Stimulated activated CD4-positive, alpha-beta T cell treated with anti-CD3 and anti-CD28 coated beads, Interleukin-15, amount 100 ng/mL, for 1 hour (primary cell): ENCODE measurements at places on chromosomes 6 and 20.

DNA sequence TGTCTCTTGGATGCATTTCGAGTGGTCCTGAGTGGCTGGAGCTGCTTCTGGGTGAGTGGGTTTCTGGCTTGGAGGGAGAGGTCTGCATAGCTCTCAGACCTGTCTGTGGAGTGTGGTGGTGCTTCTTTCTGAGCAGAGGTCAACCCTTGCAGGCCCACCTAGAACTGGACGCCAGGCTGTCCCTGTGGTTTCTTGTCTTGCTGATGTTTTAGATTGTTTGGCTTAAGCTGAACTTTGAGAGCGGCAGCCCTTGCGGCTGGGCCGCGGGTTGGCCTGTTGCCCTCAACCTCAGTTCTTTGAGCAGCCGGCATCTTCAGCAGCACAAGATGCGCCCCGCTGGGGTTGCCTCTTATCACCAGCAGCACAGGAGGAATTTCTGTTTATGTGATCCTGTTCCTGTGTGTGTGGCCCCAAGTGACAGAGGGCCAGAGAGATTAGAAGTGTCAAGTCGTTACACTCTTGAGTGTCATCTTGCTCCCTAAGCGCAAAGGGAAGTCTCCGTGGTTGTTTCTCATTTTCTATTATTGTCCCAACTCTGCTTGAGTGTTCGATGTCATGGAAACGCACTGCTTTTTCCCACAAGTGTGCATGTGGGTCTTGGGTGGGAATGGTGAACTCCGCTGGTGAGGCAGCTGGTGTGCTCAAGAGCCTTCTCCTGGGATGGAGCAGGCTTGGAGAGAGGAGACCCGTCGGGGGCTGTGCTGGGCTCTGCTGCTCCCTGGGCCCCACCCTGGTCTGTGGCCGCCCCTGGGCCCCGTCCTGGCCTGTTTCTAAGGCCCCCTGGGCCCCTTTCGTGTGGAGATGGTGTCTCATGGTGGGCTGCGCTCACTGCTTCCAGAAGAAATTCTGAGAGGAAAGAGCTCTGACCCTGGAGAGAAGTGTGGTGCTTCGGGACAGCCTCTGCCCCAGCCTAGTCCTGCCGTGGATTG lies 20.1 kb upstream of the SLC22A1 start:
- DNase-seq, result no peak

GRCh38 chr6:126176282-126176681 lies 163.6 kb upstream of the CENPW start:
- DNase-seq, result no peak

- no peak for DNase-seq
Observed at GRCh38 chr6:10465629-10466499, 51.0 kb upstream of the TFAP2A start.

DNA sequence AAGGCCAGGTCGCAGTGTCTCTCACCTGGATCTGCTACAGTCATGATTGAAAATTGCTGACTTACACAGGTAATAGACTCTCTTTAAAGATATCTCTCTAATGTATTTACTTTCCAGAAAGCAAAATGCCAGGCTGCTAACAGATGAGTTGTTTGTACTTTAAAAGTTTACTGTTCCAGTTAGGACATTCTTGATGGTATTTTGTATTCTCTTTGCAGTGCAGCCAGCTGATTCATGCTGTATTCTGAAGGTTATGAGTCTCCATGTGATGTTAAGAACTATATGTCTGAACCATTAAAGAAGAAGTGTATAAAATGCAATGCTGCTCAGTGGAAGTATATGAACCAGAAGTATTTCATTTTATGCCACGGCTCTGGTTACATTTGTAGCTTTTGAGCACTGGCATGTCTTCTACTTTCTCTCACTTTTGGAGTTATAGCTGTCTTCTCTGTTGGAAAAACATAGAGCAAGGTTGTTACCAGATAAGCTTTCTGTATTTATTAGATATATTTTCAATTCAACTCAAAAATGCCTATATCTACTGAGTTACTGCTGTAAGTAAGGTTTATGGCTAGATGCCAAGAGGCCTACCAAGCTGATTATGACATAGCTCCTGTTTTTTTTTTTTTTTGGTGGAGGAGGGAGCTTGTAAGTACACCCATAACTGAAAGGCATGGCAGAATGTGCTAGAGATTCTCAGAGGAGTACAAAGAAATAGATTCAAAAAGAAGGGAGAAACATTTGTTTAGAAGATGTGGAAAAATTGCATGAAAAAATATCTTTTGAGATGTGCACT lies 130.5 kb upstream of the MAN1A1 start:
- no peak for DNase-seq

- no peak for DNase-seq
Observed at GRCh38 chr6:6439778-6440177, 119.3 kb upstream of the F13A1 start.

DNA sequence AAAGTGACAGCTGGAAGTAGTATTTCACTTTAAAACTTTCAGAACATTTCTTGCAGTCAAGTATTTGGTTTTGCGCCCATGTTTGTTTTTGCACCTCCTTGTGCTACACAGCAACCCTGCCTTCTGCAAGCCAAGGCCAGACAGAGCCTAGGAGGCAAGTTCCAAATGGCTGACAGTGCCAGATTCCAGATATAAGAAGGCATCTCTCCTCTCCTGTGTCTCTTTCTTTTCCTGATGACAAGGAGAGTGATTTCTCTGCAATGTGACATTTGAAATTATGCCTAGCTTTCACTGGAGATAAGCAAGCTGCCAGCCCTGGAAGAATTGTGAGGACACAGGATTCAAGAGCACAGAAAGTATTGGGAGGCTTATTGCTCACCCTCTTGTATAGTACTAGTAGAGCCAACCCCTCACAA lies 149.1 kb upstream of the TENT5A start:
- DNase-seq, result no peak

GRCh38 chr20:52494244-52494643 lies 302.7 kb upstream of the ZFP64 start:
- DNase-seq, result peak; percentile 12

DNA sequence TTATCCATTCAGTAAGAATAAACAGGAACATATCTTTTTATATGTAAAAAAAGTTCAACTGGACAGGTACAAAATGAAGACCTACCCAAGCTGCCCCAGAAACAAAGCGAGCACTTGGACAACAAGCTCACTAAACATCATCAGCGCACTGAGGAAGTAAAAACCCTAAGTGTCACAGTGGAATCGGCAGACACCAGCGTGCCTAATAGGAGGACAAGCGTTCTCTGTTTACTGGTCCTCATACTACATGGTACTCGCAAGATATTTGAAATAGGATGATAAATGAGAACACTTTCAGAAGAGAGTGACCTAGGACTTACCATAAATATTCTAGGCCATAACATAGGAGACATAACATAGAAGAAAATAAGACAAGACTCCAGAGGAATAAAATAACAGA lies 18.2 kb downstream of the MAP7 start:
- no peak for DNase-seq

GRCh38 chr6:57254055-57254717 lies 32.1 kb upstream of the RAB23 start:
- no peak for DNase-seq

DNA sequence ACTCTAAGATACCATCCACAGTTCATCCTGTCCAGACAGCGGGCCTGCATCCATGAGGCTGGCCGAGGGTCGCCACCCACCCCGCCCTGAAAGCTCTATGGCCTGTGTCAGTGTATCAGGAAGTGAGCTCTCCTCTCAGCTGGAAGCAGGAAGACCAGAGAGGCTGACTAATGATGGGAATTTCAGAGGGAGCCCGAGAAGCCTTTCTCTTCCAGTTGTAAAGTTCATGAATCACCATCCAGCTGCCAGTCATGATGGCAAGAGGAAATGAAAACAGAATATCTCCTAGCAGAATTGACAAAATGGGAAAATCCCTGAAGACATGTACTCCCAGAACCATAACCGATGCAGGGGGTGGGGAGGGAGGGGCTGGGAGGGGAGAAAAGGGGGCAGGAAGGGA lies 109.6 kb upstream of the RPS6KA2 start:
- no peak for DNase-seq

DNA sequence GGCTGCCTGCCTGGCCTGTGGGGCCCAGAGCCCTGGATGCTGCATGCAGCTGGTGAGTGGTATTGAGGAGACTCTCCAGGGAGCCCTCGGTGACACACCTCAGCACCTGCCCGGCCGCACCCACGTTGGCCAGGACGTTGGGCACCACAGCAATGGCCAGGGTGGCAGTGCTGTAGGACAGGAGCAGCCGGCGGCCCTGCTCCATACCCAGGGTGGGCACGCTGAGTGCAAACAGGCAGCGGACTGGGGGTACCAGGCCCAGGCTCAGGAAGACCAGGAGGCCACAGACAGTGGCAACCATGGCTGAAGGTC lies 4.7 kb downstream of the OCSTAMP start:
- DNase-seq, result no peak

GRCh38 chr6:1850121-1850839 lies 240.6 kb downstream of the FOXC1 start:
- DNase-seq, result no peak

- DNase-seq, result no peak
Observed at GRCh38 chr6:154404791-154405400, 48.3 kb upstream of the IPCEF1 start.

GRCh38 chr6:147508866-147509608 lies 547 bp downstream of the SAMD5 start:
- no peak for DNase-seq

DNA sequence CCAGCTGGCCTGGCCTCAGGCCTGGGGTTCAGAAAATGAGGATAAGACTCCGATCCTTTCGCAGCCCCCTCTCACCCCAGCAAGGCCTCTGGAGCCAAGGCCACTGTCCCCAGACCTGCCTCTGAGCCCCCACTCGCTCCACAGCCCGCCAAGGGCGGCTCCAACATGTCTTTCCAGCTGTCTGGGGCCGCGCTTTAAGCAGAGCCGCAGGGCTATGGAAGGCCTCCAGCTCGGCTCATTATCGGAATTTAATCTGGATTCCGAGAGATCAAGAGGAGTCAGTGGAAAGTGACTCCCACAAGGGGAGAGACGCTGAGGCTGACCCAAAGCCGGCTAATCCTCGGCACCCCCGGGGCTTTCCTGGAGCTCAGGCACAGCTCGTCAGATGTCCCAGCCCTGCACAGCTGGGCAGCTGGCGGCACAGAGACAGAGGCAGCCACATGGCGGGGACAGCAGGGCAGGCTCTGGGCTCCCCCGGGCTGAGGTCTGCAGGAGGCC lies 41.8 kb downstream of the BMP7 start:
- no peak for DNase-seq

- DNase-seq, result no peak
Observed at GRCh38 chr6:39322306-39322850, at the start of gene KCNK16. Gene KCNK16, minus strand, starts transcription at chr6:39322702. Its CDS starts 162 bp downstream, at chr6:39322540.

- DNase-seq, result no peak
Observed at GRCh38 chr6:3868544-3868943, 19.4 kb downstream of the FAM50B start.

- no peak for DNase-seq
Observed at GRCh38 chr6:137883400-137884148, 16.5 kb downstream of the TNFAIP3 start.

DNA sequence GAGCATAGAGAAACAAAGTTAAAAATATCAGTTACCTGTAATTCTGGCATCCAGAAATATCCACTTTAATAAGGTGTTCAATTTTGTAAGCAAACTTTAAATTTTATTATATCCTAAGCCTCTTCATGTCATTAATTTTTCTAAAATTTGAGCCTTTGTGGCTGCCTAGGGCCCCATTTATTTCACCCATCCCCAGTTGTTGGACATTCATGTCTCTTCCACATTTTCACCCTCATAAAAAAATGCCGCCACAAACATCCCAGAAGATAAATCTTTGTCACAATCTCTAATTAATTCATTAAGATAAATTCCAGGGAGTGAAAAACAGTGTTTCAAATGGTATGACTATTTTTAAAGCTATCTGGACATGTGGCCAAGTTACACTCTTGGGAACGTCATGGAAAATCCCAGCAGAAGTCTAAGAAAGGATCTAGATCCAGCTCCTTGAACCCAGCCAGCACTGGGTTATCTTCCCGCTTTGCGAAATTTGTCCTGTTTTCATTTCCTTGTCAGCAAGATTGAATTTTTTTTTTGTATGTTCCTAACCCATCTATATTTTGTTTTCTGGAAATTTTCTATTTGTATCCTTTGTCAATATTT lies 97.2 kb downstream of the TMEM242 start:
- no peak for DNase-seq

DNA sequence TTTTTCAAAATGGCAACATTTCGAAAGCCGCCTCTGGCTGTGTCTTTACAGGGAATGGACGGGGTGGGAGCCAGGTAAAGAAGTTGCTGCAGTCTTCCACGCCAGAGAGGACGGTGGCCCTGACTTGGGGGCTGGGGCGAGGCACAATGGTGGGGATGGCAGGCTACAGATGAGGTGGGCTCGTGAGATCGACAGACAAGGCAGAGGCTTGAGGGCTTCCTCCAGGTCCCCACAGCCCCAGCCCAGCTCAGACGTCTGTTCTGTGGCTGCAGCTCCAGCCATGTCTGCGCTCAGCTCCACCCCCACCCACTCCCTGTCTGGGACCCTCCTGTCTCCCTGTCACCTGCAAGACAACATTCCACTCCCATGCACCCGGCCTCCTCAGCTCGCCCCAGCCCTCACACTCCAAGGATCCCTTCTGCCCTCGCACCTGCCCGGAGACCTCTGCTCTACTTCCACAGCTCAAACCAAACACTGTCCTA lies 7.4 kb upstream of the C20orf144 start:
- no peak for DNase-seq

GRCh38 chr6:144150710-144151657 lies 667 bp downstream of the STX11 start:
- DNase-seq, result peak; percentile 34

DNA sequence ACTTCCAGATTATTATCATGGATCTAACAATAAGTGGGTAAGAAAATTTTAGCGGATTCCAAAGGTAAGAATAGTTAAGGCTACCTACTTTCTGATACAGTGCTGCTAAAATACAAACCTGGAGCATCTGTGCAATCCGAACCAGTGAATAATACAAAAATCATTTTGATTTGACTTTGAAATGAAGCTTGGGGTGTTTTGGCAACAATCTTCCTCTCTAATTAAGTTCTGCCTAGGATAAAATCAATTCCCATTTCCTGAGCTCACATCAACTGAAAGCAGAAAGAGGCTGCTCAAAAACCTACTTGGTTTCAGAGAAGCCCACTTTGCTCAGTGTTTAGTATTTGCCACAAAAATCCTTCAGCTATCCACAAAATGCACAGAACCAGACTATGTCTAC lies 18.7 kb upstream of the SH3BGRL2 start:
- no peak for DNase-seq

DNA sequence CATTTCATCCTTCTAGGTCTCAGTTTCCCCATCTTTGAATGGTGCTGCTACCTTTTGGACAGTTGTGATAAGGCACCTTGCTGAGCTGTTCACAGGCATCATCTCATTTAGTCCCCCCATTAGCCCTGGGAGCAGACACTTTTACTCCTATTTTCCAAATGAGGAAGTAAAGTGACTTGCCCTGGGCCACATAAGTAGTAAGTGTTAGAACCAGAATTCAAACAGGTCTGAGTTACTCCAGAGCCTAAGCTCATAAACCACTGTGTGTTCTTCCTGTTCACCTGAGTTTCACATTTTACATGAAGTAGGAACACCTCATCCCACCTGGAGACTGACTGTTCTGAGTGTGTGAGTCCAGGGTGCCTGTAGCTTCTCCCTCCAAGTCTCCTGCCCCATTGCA lies 43.5 kb upstream of the EPB41L1 start:
- no peak for DNase-seq

DNA sequence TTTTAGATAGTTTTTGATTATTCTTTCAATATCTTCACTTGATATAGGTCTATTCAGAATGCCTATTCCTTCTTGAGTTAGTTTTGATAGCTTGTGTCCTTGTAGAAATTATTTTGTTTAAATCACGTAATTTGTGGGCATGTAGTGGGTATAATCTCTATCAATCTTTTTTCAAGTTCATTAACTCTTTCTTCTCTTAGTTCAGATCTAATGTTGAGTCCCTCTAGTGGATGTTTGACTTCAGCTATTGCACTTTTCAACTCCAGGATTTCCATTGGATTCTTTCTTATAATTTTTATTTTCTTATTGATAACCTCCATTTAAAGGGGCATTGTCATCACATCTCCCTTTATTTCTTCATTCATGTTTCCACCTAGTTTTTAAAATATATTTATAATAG lies 135.6 kb downstream of the COL12A1 start:
- no peak for DNase-seq
